GM12892 (cell line): ENCODE measurements at places on chromosomes 1 and 21.
A peak's percentile ranks its signal among the peaks of the same experiment; 100 is the strongest.

DNA sequence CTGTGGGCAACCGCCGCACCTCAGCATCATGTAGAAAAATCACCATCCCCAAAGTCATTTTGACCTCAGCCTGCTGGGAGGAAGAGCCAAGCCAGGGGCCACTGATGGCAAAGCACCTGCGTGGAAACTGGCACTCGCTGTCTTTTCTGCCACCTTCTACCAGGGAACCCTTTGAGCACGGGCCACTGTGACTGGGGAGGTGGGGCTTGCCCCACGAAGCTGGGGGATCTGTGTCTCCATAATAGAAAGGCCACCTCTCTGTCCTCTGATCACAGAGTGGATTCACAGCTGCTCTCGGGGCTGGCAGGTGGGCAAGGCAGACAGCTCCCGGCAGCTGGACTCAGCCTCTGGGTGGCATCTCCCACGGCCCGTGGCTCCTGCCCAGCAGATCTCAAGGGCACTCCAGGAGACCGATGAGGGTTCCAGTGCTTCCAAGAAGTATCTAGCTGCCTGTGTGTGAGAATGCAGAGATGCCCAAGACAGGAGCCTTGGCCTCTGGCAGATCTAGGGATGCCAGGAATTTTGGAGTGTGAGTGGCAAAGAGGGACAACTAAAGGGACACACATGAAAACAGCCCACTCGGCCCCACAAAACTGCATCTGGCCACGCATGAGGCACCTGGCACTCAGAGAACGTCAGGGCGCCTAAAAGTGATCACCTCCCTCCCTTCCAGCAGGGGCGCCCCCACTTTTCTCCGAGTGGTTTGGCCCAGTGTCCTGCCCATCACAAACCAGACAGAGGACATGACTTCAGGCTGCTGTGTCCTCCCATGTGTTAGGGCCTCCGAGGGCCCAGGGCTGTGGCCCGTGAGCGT is 102.6 kb downstream of the PDE9A start:
- no peak for DNase-seq

- DNase-seq: no peak
Measured at GRCh38 chr1:226820941-226821718, 49.3 kb upstream of the PSEN2 start.

GRCh38 chr1:17292299-17293160 is 15.5 kb upstream of the PADI4 start:
- DNase-seq: no peak

DNA sequence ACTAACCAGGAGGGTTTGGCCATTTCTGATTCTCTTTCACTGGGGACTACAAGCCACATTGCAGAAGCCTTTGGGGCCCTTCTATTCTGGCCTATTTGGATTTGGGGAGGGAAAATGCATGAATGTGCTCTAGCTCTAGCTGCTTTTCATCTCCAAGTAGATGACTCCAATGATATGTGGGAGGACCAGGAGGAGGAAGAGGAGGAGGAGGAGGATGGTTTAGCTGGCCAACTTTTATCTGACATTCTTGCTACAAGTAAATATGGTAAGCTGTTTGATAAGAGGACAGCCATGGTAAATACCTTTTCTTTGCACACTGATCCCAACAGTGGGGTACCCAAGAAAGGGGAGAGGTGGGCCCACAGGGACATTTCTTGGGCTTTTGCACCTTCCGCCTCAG is 14.0 kb upstream of the SHISA4 start:
- DNase-seq: no peak

DNA sequence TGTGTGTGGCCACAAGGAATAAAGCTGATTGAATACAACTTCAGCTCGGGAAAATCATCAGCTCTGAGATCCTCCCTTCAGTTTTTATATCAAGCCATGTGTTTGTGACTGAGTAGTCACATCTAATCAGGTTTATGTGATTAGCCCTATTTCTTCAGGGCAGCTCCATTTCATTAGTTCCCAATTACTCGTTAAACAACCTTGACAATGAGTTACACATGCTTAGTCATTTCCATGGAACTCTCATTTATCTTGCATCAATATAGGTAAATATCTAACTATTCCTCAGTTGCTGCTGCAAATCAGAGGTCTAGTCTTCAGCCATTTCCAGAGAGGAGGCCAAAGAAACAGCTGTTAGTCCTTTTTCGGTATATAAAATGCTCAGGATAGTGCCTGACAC is 16.3 kb downstream of the CRB1 start:
- DNase-seq: no peak

- no peak for DNase-seq
Measured at GRCh38 chr1:225595974-225596551, 56.9 kb downstream of the ENAH start.

- no peak for DNase-seq
Measured at GRCh38 chr1:37892151-37893047, 33.0 kb upstream of the MTF1 start.

- no peak for DNase-seq
Measured at GRCh38 chr1:8342325-8342724, 24.4 kb downstream of the SLC45A1 start.

DNA sequence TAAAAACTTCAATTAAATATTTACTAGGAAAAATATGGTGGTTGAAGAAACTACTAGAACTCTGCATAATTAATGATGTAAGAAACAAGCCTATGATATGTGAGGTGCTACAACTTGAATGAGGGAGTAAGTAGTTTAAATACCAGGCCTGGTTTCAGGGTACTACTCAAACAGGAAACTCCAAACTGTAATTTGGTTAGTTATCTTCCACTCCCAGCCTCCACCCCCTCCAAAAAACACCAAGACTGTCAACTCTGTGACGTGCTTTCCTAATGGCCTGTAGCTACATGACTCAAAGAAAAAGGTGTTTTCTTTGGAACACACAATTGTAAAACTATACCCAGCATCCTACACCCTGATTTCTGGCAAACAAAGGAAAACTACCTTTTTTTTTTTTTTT is 55.9 kb upstream of the RCC1 start:
- DNase-seq: peak; percentile 36

- no peak for DNase-seq
Measured at GRCh38 chr1:17193222-17194132, 11.5 kb upstream of the PADI1 start.

GRCh38 chr21:45388011-45388521 is 16.9 kb upstream of the COL18A1 start:
- no peak for DNase-seq

DNA sequence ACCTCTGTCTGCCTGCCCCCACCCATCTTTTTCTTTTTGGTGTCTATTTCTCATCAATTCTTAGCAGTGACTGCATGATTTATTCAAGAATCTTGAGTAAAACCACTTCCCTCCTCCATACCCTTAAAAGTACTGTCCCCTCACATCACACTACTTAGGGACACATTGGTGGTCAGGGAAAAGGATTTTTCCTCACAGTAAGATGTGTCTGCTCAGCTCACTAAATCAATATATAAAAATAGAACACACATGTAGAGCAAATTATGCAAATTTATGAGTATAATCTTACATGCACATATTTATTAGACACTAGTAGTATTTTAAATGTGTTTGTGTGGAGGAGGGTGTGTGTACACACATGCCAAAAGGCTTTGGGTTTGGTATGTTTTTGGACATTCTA is 202.0 kb downstream of the PBX1 start:
- no peak for DNase-seq

- DNase-seq: no peak
Measured at GRCh38 chr1:223243441-223244050, 100.5 kb upstream of the TLR5 start.

DNA sequence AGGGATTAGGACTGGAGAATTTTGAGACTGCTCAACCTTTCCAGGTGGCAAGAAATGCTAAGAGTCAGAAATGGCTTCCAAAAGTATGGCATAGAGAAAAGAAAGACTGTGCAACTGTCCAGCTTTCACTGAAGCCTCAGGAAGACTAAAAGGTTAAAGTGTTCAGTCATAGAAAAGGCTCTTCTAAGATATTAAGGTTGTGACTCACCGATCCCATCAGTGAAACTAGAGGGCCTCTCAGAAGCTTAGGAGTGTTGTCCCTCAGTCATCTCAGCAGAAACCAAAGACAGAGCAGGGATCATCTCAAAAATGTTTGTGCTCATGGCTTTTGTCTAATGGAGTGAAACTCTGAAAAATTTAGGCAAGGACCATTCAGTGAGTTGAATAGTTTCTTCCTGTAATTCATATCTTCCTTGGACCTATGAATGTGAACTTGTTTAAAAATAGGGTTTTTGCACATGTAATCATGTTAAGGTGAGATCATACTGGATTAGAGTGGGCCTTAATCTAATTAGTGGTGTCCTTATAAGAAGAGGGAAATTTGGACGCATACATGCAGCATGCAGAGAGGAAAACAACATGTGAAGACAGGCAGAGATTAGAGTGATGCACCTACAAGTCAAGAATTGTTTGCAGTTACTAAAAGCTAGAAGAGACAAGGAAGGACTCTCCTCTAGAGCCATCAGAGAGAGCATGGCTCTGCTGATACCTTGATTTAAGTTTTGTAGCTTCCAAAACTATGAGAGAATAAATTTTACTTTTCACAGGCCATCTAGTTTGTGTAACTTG is 71.3 kb downstream of the RPE65 start:
- DNase-seq: no peak

GRCh38 chr1:82392513-82392912 is 591.8 kb downstream of the ADGRL2 start:
- DNase-seq: no peak

DNA sequence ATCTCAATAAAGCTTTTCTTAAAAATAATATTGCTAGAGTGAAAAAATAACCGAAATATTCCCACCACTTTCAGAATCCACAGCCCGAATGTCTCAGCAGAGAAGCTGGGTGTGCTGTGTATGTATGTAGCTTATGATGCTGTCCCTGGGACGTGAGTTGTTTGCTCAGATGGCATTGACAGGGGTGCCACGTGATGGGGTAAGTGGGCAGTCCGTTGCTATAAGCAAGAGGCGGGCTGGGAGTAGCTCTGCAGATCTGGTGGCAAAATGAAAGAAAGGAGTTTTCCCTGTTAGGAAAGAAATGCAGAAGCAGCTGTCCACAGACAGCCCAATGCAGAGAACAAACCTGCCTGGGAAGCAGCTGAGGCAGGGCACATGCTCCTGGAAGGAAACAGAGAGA is 3.8 kb upstream of the FAM20B start:
- DNase-seq: no peak

- no peak for DNase-seq
Measured at GRCh38 chr1:160774886-160775719, 20.9 kb upstream of the LY9 start.

GRCh38 chr1:93844262-93845045 is 34.6 kb downstream of the DNTTIP2 start:
- no peak for DNase-seq

DNA sequence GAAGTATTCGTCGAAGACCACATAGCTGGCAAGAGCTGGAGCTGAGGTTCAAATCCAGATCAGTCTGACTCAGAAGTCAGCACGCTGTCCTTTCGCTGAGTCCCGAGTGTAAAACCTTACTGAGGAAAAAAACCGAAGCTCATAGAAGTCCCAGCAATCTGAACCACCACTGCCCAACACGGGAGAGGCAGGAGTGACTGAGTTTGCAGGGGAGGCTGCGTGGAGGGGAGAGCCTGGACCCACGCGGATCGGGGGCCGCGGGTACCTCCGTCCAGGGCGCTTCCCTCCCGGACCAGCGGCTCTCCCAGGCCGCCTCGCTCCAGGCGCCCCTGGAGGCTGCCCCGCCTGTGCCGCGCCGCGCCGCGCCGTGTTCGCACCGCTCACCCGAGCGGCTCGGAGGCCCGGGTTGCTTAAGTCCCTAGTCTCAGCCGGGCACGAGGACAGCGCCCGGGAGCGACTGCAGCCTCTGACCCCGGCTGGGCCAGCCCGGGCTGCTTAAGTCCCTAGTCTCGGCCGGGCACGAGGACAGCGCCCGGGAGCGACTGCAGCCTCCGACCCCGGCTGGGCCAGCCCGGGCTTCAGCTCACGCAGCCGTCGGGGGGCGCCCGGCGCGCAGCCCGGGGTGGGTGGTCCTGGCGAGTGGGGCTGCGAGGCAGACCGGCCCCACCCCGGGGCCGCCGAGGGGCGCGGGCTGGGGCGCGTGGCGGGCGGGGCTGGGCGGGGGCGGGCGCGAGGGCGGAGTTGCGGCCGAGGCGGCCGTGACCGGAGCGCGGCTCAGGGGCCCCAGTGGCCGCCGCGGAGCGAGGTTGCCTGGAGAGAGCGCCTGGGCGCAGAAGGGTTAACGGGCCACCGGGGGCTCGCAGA is at the start of gene ADAMTSL4:
Gene ADAMTSL4, plus strand, starts transcription at position 777 of the 864 bp plus-strand sequence. CDS start 2,881 bp downstream, outside the sequence.
- DNase-seq: peak; percentile 75

GRCh38 chr1:79469139-79469538 is 462.6 kb upstream of the ADGRL4 start:
- DNase-seq: no peak

- no peak for DNase-seq
Measured at GRCh38 chr1:1024771-1025699, 5.1 kb downstream of the AGRN start.

DNA sequence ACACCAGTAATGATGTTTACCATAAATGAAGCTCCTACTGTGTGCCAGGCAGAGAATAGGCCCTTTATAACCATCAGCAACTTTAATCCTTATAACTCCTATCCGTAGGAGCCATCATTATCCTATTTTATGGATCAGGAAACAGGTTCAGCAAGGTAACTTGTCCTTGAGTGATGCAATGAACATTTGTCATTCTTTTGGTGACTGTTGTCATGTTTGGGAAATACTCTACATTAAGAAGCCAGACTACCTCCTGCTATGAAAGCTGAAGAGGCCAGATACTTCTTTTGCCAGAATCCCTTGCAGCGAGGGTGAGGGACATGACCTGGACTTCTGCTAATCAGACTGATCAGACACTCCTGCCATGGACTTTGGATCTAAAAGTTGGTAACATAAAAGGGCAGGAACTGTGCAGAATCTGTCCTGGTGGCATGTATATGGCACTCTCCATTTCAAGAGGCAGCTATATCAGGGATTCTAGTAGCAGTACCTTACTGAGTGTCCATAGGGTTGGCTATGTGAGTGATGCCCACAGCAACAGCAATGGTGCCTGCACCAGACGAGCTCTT is 33.1 kb upstream of the SRRM1 start:
- no peak for DNase-seq

DNA sequence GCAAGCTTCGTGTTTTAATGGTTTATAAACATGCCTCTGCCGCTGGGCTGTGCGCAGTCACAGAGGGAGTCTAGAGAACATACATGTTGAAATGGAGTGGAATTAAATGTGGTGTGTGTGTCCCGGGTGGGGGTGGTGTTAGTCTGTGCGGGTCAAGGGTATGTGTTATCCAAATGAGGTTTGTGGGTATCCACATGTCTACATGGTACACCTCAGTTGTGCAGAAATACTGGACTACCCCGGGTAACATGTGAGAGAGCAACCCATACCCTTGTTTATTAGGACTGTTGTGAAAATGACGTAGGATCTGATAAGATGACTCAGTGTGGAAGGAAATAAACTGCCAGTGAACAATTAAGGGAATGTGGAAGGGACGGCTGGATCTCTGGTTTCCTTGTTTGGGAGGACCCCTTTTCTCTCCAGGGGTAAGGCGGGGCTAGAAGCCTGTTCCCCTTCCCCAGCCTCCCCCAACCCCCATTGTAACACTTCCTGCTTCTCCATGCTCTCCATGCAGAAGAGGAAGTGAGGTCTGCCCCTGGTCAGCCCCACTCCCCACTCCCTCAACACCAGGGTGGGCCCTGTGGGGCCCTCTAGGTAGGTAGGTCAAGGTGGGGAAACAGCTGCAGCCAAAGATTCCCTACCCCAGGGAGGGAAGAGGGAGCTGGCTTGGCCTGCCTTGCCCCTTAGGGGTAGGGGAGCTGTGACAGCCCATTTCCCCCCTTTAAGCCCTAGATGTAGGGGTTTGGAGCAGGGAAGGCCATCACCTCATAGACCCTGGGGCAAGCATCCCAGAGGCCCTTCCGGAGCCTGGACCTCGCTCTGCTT is 690 bp downstream of the EPS8L3 start:
- DNase-seq: no peak

GRCh38 chr1:57118948-57119603 is 153.3 kb upstream of the C8B start:
- no peak for DNase-seq

GRCh38 chr1:27521336-27521831 is 31.4 kb upstream of the WASF2 start:
- no peak for DNase-seq
